ENCODE measurements at places on chromosomes 16 and 17.

GRCh38 chr16:23608194-23608593 lies 12.1 kb upstream of the NDUFAB1 start:
- DNase-seq, result no peak

DNA sequence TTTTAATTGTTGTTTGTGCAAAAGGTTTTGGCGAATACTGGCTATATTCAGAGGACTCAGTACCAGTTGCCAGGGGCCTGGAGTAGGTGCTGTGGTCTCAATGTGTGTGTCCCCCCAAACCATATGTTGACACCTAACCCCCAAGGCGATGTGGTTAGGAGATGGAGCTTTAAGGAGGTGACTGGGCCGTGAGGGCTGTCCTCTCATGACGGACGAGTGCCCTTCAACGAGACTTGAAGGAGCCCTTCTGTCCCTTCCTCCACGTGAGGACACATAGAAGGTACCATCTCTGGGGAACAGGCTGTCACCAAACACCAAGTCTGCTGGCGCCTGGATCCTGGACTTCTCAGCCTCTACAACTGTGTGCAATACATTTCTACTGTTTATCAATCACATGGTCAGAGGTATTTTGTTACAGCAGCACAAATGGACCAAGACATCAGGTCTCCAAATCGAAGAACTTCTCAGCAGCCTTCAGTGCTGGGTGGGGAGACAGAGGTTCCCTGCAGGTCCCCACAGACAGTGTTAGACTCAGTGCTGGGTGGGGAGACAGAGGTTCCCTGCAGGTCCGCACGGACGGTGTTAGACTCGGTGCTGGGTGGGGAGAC lies 24.8 kb upstream of the METRNL start:
- DNase-seq, result no peak

- no peak for DNase-seq
Observed at GRCh38 chr16:27685807-27686206, 135.9 kb downstream of the KATNIP start.

DNA sequence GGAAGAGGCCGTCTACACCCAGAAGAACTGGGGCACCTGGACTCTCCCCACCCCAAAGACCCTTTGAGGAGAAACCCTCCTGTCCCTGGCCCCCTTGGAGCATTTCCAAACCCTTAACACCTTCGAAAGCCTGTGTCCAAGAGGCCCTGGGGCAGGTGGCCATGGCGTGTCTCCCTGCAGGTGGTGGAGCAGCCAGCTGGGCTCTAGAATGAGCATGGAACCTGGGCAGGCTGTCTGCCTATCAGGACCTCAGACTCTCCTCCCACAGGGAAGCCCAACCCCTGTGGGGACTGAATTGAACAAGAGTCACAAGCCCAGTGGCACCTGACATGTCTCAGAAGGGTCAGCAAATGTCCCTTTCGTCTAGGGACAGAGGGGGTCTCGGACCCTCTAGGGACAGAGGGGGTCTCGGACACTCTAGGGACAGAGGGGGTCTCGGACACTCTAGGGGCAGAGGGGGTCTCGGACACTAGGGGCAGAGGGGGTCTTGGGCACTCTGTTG lies 8.4 kb downstream of the CBX4 start:
- no peak for DNase-seq

DNA sequence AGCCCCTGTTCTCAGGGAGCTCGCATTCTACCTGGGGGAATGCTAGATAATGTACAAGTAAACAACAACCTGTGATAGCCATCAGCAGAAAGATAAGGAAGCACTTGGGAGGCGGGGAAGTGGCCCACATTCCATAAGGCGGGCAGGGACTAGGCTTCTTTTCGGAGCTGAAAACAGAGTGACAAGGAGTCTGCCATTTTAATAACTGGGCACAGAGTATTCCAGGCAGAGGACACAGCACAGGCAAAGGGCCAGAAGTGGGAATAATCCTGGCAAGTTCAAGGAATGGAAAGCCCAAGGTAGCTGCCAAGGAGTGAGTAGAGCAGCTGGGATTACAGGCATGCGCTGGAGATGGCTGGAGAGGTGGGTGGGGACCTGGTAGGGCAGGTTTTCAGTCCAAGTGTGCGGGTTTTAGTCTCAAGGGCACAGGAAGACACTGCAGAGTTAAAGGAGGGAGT lies 24.3 kb downstream of the USP43 start:
- no peak for DNase-seq

DNA sequence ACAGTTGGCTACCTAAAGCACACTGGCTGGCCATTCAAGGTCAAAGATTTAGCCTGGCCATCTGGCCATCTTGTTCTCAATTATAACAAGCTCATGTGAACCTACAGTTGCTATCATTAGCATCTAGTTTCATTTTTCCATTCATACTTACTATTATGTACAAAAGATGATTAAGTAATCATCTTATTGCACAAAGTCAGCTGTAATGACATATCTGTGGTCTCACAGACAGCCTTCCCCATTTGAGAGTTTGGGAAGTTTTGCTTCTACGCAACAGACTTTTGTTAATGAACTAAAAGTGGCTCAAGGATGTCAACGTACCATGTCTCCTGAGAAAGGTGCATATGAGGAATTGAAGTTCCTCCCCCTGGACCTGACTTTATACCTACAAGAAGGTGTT lies 51.3 kb downstream of the HS3ST3B1 start:
- no peak for DNase-seq

DNA sequence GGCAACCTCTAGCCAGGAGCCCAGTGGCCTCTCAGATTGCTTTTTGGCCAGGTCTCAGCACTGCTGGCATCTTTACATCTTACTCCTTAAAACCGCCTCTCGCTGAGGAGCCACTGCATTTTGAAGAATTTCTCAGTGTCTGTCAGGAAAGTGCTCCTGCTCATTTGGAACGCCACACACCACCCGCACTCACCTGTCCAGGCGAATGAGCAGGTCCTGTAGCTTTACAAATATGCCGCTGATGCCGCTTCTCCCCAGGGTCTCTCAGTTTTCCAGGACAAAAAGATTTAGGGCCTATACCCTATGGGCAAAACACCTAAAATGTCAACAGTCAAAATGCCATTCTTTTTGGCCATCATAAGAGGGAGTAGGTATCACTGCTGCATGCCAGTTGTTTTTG lies 22.1 kb downstream of the CYB561 start:
- no peak for DNase-seq

GRCh38 chr17:7589204-7589868 lies 558 bp downstream of the SOX15 start:
- DNase-seq, result peak; percentile 88

- DNase-seq, result no peak
Observed at GRCh38 chr17:32586666-32587065, 99.9 kb downstream of the CDK5R1 start.

DNA sequence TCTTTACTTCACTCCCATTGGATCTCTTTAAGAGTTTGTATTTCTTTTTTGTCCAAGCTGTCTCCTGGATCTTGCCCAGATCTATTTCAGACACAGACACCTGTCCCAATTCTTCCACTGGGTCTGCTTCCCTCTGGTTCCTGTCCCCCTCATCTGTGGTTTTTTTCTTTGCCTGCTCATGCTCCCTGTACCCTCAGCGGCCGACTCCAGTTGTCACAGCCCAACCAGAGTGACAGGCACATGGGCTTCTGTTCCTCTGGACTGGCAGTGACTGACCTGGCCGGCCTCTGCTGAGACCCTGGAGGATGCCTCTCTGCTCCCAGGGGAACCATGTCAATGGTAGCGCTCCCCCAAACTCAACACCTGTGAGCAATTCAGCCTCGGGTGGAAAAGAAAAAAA lies 142.6 kb downstream of the WSCD1 start:
- DNase-seq, result no peak

- DNase-seq, result no peak
Observed at GRCh38 chr17:56798916-56799315, 34.8 kb downstream of the C17orf67 start.

DNA sequence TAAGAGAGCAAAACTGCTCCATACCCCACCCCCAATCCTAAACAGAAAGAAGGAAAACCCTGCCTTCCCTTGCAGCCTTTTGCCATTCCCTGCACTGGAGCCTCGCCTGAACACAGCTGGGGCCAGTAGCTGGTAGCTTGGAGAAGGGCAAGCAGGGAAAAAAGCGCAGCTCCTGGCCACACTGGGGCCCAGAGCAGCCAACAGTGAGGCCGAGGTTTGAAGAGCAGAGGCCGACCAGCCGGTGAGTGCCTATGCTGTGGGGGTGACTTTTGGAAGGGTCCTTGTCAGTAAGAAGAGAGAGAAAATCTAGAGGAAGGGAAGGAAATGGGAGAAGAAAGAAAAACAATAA lies 3.2 kb upstream of the HOXB9 start:
- DNase-seq, result no peak
